Lower lobe of right lung (tissue), 2 donors: ENCODE measurements at places on chromosomes 5 and 9. TPM values are rescaled to one million over a fixed set of nuclear protein-coding genes. Genes with fewer than 3 reads are reported as not detected.

- no peak for DNase-seq
Observed at GRCh38 chr9:2601785-2602378, 19.7 kb upstream of the VLDLR start.

Gene SLC6A19
- not detected for total RNA-seq

- no peak for DNase-seq
Observed at GRCh38 chr9:37432020-37432419, 9.5 kb downstream of the GRHPR start.

- no peak for DNase-seq
Observed at GRCh38 chr9:128056086-128056485, 11.0 kb downstream of the NAIF1 start.

- DNase-seq, result no peak
Observed at GRCh38 chr9:91151718-91152095, 210.0 kb downstream of the AUH start.

GRCh38 chr9:125829743-125830142, 82.6 kb downstream of the PBX3 start:
- DNase-seq, result no peak

DNA sequence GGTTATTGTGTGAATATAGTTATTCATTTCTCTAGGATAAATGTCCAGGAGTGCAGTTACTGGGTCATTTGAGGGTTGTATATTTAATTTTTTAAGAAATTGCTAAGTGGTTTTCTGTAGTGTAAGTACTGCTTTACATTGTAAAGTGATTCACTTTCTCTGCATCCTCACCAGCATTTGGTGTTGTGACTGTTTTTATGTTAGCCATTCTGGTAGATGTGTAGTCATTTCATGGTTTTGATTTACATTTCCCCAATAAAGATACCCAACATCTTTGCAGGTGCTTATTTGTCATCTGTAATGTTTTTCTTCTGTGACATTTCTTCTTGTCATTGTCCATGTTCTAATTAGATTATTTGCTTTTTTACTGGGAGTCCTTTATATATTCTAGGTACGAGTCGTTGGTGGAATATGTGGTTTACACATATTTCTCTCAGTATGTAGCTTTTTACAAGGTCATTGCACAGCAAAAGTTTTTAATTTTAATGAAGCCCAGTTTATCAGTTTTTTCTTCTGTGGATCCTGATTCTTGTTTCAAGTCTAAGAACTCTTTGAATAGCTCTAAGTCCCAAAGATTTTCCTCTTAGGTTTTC, 34.0 kb downstream of the SCGB3A1 start:
- no peak for DNase-seq

Gene PCDHGA12
- 5.9 TPM for total RNA-seq

Gene IL31RA
- not detected for total RNA-seq

GRCh38 chr5:81179959-81180358, 53.2 kb upstream of the CKMT2 start:
- no peak for DNase-seq

Gene SLC6A7
- total RNA-seq, result not detected
